ENCODE measurements at places on chromosomes 3 and 15.
A peak's percentile ranks its signal among the peaks of the same experiment; 100 is the strongest.

- DNase-seq = no peak
Measured at GRCh38 chr15:92480361-92480760, 86.7 kb downstream of the ST8SIA2 start.

DNA sequence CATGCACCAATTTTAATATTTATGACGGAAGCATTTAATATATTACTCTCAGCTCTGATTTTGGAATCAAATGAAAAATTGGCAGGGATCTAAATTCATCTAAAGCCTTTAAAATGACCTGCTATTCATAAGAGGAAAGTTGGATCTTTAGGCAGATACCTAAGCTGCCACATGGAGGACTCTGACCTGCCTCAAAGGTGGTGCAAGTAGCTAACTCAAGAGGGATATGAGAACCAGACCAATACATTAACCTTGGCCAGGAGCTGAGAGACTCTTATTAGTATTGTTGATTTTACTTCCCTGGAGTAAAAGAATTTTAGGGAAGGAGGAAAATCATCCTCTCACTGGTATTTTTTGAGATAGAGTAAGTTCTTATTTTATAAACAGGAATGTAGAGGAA, 17.7 kb downstream of the ZNF654 start:
- DNase-seq = no peak

DNA sequence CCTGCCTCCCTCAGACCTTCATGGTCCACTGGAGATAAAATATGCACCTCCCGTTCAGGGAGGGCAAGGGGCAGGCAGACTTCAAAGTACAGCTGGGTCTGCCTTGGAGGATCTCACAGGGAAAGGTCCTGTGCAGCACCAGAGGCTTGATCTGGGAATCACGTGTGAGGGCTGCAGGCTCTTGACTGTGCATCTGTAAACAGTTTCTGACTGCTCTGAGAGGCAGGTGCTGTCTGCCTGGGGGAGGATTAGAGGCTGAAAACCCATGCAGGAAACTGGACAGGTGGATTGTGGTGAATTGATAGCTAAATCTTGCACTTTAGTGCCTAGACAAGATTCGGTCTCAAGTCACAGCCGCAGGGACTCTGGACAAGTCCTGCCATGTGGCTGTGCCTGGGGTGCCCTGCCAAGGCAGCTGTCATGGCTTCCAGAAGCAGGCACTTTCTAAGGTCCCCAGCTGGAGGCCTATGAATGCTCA, 239.3 kb downstream of the EPHB1 start:
- no peak for DNase-seq

- no peak for DNase-seq
Measured at GRCh38 chr3:84265768-84266167, 693.0 kb upstream of the CADM2 start.

DNA sequence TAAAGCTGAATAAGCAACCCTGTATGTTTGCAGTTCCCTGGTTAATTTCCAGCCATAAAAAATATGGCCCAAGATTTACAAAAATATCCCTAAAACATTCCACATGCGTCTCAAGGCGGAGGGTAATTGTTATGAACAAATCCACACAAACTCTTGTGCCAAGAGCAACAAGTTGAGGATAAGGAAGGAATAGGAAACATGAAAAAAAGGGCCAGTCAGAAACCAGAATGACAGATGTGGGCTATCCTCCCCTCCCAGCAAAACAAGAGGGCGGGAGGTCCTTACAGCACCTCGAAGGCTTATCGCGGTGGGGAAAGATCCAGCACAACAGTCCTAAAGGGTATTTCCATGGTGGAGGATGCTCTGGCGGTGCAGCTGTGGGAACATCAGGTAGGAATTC, 155.6 kb upstream of the HES1 start:
- DNase-seq = no peak

- no peak for DNase-seq
Measured at GRCh38 chr3:15324379-15324808, 8.0 kb downstream of the SH3BP5 start.

DNA sequence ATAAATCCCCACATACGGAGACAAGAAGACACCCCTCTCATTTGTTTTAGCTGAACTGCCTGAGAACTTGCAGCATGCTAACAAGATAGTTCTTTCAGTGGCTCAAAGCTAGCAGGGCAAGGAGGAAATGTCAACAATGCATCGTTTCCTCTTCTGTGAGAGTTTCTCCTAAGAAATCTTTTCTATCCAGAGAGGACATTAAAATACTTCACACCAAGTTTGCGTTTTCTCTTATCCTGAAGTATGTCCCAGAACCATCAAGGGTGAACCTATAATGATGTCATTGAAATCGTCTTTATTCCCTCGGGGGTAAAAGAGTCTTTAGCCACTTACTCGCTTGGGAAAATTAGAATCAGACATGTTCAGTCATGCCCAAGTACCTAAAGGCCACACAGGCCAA, 541.7 kb upstream of the MDFIC2 start:
- no peak for DNase-seq

GRCh38 chr3:181707980-181708379, 3.7 kb upstream of the SOX2 start:
- no peak for DNase-seq

- no peak for DNase-seq
Measured at GRCh38 chr3:168828943-168829342, 733.2 kb upstream of the GOLIM4 start.

DNA sequence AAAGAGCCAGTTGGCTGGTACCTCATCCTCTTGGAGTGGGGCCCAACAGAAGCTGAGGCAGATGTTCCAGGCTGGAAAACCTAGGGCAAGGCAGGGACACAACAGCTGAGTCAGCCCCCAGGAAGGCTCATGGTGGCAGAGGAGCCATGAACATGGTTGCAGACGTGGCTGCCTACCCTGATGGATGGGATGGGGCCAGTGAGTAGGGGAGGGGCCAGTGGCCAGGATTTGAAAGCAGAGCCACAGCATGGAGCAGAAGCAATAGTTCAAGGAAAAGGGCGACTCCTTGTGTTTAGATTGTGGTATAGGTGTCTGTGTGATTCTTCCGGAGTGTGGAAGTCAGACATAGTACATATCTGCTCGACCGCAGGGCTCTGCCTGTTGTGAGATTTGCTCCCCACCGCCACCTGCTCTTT, 24.2 kb downstream of the PXYLP1 start:
- peak; percentile 64 for DNase-seq

DNA sequence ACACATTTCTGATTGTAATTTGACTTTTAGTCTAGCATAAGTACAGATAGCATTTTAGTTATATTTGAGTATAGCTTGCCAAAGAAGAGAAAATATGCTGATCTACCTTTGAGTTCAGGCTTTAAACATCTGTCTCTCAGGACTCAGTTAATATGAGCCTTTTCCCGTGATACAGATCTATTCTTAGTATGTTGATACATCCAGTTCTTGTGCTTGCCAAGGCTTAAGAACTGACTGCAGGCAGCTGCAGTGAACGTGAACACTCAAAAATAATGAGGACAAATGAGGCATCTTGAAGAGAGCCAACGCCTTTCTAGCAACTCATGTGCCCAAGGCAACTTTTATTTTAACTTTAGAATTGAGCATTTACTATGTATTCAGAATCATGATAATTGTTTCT, 325.5 kb downstream of the SI start:
- DNase-seq = no peak

DNA sequence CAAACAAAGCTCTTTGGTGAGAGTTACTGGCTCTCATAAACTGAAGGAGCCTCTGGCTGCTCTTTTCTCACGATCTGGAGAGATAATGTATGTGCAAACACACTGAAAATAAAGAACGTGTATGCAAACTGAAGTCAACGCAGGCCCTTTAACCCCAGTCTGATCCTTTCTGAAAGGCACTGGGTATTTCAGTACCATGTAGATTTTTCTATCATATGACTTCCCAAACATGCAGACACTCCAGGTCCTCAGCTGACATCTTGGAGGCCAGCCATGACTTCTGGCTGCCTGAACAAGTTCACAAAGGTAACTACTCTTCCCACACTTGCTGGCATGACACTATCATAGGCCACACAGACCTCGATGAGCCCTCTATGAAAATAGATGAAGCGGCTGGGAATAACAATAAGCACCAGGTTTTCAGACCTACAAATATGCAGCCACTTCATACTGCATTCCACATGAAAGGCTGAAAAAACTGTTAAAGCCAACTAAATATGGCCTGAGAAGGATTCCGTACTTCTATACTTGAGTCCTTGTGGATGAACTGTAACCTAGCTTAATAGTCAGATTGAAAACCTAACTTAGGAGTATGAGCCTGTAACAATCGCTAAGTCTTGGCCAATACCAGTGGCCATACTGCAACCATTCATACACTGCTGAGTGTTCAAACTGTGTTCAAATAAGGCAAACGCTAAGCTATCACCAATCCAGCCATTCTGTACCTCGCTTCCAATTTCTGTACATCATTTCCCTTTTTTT, 121.3 kb downstream of the THRB start:
- no peak for DNase-seq

- peak; percentile 93 for DNase-seq
Measured at GRCh38 chr3:195154793-195155535, 116.0 kb downstream of the XXYLT1 start.

DNA sequence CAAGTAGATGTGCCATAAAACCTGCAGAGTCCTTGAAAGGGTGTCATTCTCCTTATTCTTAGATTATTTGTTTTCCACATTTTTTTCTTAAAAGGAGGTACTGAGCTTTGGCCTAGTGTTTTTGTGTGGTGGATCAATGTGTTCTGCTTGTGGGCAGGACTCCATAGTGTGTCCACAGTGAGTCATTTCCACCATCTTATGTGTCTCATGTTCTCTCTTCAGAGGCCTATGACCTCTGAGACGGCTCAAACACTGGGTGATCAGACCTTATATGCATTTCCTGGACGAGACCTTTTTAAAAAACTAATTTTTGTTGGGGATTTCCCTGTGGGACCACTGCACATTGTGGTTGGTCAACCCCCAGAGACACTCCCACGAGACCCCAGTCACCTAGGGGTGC, 93.4 kb downstream of the CHCHD4 start:
- DNase-seq = peak; percentile 72

Data from HT1080 (cell line).